ENCODE measurements at places on chromosomes 3 and 15.
A peak's percentile ranks its signal among the peaks of the same experiment; 100 is the strongest.

- no peak for DNase-seq
Observed at GRCh38 chr3:116161575-116162525, 283.4 kb downstream of the LSAMP start.

DNA sequence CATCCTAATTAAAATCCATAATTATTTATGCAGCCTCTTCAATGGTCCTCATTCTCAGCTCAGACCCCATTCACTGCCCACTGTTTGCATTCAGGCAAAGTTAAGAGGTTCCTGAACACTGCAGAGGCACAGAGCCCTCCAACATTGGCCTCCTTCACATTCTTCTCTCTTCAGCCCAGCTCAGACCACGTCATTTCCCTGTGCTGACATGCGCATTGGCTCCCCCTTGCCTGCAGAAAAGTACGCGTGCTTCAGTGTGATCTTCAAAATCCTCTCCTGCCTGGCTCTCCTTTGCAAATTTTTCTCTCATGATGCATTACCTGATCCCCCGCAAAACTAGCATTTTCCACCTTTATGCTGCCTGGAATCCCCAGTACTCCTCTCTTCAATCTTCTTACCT is 552.3 kb downstream of the NTRK3 start:
- DNase-seq: no peak

GRCh38 chr3:130671545-130672312 is 74.9 kb downstream of the PIK3R4 start:
- DNase-seq: no peak

- DNase-seq: no peak
Observed at GRCh38 chr15:92079647-92080255, 226.2 kb downstream of the SLCO3A1 start.

GRCh38 chr15:52220251-52220650 is 29.1 kb upstream of the GNB5 start:
- no peak for DNase-seq

DNA sequence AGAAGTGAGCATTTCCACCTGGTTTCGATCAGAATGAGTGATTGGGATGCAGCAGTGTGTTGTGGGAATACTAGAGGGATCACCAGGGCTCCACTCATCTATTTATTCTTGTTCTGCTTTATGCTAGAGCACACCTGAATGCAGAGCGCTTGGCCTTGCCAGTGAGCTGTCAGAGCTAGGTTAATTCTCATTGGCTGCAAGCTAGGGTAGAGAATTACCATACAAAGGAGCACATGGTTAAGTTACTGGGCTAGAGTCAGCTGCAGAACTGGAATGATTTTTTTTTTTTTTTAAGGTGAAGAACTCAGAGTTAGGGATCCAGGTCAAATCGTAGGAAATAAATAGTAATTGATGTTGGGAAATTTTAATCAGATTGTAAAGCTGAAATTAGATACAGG is 8.8 kb downstream of the EIF2AK4 start:
- DNase-seq: no peak

DNA sequence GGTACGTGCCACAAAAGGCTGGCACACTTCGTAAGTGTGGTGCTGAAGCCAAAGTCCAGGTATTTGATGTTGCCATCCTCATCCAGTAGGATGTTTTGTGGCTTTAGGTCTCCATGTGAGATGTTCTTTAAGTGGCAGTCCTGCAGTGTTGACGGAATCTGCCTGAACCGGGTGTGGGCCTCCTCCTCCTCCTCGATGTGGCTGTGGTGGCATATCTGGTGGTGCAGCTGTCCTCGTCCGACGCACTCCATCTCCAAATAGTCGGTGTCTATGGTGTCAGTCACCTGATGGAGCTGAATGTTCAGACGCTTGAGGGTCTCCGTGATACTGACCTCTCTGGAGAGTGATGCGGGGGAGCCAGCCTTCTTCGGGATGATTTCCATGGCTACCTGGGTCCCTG is 30.5 kb upstream of the ACAD9 start:
- no peak for DNase-seq

DNA sequence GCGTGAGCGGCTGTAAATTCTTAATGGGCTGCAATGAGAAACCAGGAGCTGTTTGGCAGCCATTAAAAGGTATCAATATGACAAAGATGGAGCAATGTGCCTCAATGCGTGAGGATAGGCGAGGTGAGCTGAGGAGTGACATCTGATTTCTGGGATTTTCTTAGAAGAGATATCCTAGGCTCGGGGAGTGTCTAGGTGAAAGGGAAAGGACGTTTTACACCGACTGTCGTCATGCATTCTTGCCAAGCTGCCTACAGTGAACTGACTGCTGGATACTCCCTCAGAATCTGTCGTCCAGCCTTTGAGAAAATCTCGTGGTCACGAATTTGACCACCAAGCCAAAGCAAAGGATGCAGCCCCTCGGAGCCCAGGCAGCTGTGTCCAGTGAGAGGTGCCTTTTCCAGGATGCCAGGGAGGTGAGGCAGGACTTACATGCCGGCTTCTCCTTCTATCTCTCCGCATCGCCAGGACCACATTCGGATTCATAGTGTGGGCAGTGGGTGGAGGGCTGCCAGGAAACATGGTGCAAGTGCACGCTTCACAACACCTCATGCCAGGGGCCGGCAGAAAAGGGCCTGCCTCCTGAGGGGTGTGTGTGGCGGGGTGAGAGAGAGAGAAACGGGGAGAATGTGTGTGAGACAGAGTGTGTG is 80.3 kb upstream of the ABHD17C start:
- DNase-seq: no peak

GRCh38 chr3:27357665-27358258 is 11.4 kb downstream of the NEK10 start:
- DNase-seq: peak; percentile 5

DNA sequence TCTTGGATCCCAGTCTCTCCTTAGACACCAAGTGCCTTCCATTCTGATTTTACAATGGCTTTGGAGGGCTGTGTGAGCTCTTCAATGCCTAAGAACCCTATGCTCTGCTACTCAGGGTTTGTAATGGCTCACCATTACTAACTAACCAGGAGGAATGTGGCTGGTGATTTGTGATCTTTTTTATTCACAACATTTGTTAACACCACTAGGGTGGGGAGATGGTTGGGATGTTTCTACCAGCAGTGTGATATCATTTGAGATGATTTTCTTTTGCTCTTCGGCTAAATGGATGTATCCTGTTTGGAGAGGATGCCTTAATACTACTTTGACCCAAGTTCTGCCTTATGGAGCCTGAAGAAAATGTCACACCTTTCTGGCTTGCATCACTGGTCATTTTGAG is 226.9 kb downstream of the MFSD1 start:
- no peak for DNase-seq

GRCh38 chr3:26522919-26523318 is 99.7 kb upstream of the LRRC3B start:
- no peak for DNase-seq

DNA sequence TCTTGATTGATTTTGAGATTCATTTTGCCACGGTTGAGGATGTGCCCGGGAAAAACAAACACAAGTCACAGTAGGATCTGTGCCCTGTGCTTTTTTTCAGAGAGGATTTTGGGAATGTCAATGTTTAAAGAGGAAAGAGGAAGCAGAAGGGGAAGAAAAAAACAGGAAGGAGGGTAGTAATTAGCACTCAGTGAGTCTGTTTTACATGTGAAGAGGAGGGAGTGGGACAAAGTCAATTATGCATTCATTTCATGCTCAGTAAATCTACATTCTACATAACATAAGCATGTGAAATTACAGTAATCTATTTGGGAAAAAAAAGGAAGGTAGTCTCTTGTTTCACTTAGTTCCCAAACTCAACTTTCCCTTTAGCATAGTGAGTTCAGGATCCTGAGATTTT is 18.3 kb upstream of the CD200 start:
- DNase-seq: no peak

DNA sequence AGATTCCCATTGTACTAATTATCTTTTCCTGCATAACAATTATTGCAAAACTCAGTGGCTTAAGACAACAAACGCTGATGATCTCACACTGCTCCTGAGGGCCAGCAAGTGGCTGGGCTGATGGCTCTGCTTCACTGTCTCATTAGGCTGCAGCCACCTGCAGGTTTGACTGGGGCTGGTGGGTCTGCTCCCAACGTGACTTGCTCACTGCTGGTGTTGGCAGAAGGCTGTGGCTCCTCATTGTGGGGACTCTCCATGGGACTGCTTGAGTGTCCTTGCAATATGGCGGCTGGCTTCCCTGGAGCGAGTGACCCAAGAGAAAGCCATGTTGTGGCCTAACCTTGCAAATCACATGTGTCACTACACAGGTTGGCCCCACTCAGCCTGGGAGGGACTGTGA is 71.1 kb downstream of the PLXNA1 start:
- no peak for DNase-seq

DNA sequence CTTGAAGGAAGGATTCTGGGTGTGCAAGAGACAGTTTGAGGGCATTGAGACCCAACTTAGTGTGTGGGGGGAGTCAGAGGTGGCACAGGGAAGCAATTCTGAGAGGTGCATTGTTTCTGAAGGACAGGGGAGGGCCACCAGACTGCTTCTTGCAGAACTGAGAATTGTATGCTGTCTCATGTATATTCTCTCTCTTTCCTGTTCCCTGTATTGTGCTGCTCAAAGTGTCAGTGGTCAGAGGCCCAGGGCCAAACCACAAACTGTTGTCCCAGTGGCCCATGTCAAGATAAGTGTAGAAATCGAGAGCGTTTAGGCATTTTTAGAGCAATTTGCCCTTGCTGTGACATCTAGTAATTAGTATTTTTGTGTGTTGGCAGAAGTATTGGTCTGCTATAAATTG is 567.1 kb downstream of the EDEM1 start:
- no peak for DNase-seq

DNA sequence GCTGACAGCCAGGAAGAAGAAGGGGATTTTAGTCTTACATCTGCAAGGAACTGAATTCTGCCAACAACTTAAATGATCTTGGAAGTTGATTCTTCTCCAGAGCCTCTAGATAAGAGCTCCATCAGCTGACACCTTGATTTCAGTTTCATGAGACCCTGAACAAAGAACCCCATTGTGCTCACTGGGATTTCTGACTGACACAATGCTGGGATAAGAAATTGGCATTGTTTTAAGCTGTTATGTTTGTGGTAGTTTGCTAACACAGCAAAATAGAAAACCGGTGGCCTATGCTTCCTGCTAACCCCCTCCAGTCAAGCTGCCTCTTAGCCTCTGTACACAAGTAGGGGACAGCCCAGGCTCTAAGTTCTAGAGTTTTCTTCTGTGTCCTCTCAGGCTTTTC is 36.2 kb downstream of the MASP1 start:
- DNase-seq: no peak

- DNase-seq: no peak
Observed at GRCh38 chr3:162302983-162303624, 806.5 kb downstream of the OTOL1 start.

DNA sequence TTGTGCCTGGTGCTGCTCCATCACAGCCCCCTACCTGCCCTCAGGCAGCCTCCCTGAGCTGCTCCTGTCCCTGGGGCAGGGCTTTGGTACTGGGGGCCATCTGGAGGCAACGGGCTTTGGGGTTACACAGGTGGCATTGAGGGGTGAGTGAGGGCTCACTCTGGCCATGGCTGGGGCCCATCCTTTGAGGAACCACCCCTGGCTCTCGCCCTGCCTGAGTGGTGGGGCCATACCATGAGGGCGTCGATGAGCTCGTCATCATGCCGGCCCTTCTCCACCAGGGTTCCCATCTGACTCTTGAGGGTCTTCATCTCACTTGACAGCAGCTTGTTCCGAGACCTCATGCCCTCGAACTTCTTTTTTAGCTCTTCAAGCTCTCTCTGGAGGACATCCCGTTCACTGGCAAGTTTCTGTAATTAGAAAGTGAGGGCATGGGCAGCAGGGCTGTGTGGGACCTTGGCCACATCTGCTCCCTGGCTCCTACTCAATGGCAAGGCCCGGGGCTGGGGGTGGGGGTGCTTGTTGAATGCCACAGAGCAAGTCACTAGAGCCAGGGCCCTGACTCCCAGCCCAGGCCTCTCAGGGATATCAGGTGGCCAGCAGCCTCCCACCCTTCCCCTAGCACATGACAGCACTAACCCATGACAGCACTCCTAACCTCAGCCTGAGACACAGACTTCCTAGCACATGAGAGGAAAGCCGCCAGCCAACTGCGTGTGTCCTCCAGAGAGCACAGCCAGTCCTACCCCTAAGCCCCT is 33.5 kb downstream of the CCDC13 start:
- DNase-seq: no peak
